ENCODE measurements at places on chromosomes 16 and 17. TPM values are rescaled to one million over a fixed set of nuclear protein-coding genes. Genes with fewer than 3 reads are reported as not detected.

DNA sequence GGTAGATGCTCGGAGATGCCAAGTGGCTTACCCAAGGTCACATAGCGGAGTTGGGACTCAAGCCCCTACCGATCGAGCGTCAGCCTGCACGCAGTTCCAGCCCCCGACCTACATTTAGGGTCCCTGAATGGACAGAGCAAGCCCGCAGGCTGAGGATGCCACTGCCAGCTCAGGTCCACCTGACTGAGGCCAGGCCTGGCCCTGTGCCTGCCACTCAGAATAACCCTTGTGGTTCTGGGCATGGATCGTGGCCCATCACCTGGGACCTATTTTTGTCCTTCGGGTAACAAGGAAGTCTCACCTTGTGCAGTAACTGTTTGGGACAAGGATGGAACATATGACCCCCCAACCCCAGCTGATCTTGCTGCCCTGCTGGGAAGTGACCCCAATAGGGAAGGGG is 17.1 kb downstream of the CDH16 start:
- no peak for DNase-seq

DNA sequence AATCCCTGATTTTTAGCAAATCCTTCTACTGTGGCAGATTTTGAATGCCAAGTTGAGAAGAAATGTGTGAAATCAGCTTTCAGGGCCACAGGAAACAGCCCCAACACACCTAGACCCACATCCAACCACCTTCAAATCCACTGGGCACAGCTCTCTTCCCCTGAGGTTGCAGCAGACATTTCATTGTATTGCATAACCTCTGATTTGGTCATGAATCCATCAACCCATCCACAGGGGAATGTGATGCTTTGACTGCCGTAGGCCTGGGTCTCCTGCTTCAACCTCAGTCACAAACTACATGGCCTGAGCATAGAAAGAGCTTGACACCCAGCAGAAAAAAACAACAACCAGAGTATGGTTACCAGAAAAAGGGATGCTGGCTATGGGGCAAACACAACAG is 145.6 kb downstream of the GSG1L start:
- DNase-seq = no peak

- DNase-seq = no peak
Measured at GRCh38 chr17:1119924-1120323, 59.9 kb downstream of the ABR start.

- no peak for DNase-seq
Measured at GRCh38 chr17:45900723-45901415, 6.5 kb downstream of the MAPT start.

Gene ALOX12B
- total RNA-seq = 0.71 TPM
